Choroid plexus epithelial cell (primary cell): ENCODE measurements at places on chromosomes 4 and X.

DNA sequence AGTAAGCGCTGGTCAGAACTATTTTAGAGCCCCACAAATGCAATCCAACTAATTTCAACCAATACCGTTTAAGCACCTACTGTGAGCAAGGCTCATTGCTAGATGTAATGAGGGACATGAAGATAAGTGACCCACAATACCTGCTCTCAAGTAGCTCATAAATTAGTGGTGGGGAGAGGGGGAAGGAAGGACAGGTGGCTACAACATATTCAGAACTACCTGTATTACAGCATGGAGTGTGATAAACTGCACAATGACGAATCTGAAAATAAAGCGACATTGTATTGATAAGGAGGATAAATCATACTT is 311.6 kb upstream of the DIAPH2 start:
- DNase-seq = no peak

- DNase-seq = no peak
Observed at GRCh38 chr4:43716721-43717395, 731.8 kb downstream of the KCTD8 start.

GRCh38 chr4:143555676-143556075 is 42.2 kb downstream of the SMARCA5 start:
- DNase-seq = peak; percentile 10

GRCh38 chr4:41327770-41328169 is 71.0 kb downstream of the UCHL1 start:
- no peak for DNase-seq

- DNase-seq = peak; percentile 65
Observed at GRCh38 chr4:185210102-185210981, 944 bp downstream of the SNX25 start.

- DNase-seq = no peak
Observed at GRCh38 chr4:137360761-137361160, 171.5 kb downstream of the PCDH18 start.

- peak; percentile 5 for DNase-seq
Observed at GRCh38 chrX:39504850-39505259, 592.9 kb downstream of the BCOR start.

GRCh38 chr4:41476310-41476885 is 61.6 kb upstream of the LIMCH1 start:
- no peak for DNase-seq

DNA sequence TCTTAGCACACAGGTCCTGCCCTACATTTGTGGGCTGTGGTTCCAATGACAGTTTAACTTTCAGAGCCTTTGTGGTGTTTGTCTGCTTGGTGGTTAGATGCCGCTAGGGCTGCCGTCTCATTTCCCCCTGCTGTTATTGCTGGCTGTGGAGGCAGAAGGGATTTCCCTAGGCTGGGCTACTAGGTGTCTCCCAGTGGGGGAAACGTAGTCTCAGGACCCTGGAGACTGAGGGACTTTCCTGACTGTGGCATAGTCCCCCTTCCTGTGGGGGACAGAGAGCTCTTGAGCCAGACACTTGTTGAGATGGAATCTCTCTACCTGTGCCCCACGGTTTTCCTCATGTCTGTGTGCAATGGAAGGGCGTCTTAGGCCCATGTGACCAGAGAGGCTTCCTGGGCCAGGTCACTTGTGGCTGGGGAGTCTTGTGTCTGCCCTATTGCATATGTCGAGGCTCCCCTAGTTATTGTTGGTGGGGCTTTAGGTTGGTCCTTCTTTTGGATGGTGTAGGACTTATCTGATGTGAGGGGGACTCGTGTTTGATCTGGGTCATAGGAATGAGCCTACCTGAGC is 68.2 kb downstream of the ARHGAP10 start:
- peak; percentile 62 for DNase-seq
